SK-MEL-5 (cell line): ENCODE measurements at places on chromosomes 11 and 22. TPM values are rescaled to one million over a fixed set of nuclear protein-coding genes. Genes with fewer than 3 reads are reported as not detected.

INPP5J gene
- total RNA-seq, result 0.19 and 0.26 TPM in 2 replicates

IL10RA gene
- total RNA-seq, result not detected in 2 replicates

SCGB2A2 gene
- total RNA-seq, result not detected in 2 replicates

DNA sequence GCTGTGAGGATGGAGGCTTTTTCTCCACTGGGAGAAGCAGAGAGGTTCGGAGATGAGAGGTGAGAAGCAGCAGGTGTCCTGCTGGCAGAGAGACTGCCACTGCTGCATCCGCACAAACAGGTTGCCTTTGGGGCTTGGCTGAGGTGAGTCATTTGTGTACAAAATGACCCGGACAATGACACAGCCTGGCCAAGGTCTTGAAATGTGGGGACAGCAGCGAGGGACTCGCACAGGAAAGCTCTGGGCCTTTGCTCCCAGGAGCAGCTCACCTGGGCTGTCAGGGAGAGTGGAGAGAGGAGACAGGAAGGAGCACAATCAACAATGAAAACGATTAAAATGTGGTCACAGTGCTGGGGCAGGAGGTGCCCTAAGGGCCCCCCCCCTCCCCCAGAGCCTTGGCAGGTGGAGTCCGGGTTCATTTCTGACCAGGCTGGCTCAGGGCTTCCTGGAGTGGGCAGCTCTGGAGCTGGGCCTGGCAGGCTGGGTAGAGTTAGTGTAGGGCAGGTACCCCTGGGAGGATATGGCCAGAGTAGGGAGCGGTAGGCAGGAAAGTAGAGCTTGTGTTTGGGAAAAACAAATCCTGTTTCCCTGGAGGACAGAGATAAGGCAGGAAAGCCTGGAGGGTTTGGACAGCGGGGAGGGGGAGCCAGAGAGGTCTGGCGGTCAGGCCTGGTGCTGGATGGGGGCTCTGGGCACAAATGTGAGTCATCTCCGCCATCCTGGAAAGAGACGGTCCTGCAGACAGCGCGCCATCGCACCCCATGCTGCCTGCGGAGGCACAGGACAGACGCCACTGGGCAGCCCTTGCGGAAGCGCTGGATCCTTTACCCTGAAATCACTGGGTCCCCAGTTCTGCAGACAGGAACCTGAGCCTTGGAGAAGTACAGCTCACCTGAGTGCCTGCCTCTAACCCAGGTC, 37.8 kb upstream of the CELSR1 start:
- DNase-seq, result no peak

GRCh38 chr11:76803811-76804600, 20.9 kb downstream of the TSKU start:
- DNase-seq, result no peak

- DNase-seq, result no peak
These were observed 49.2 kb upstream of the SESN3 start for GRCh38 chr11:95279921-95280868.

- DNase-seq, result no peak
These were observed 1506.5 kb downstream of the TBC1D22A start for GRCh38 chr22:48268771-48269552.

DNA sequence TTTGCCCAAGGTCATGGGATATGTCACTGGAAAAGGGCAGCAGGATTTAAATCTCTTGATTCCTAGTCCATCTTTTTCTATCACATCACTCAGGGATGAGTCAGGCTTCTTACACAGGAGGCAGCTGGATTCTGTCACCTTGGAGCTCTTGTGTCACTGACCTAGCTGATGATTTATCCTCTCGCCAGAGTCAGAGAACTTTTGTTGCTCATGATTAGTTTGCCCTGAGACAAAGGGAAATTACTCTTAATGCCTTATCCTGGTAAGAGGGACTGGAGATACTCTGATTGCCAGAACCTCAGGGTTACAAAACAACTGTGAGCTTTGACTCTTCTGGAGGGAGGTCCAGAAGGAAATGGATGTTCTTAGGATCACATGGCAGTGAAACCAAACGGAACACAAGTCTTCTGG, 10.1 kb downstream of the COA4 start:
- DNase-seq, result no peak

DNA sequence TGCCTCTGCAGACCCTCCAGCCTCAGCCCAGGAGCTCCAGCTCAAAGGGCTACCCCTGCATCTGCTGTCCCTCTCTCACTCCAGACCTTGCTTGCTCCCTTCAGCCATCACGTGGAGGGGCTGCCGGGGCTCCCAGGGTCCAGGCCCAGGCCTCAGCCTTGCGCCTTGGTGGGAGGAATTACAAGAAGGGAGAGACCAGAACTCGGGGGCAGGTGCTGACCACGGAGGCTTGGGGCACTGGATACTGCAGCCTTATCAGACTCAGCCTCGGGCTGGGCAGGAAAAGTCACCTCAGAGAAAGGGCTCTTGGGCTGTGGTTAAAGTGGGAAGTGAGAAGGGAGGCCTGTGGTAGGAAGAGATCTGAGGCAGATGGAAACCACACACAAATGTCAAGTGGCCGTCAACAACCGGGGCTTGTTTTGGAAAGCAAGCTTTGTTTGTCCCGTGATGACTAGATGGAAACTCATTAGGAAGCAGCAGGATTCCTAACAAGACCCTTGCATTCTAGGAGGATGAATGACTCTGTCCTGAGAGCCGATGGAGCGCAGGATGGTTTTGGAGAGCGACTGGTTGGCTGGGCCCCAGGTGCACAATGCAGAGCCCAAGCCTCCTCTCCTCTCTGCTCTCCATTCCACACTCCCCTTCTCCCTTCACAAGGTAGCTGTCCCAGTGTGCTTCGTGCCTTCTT, 1321.7 kb downstream of the TBC1D22A start:
- DNase-seq, result peak; percentile 45

DNA sequence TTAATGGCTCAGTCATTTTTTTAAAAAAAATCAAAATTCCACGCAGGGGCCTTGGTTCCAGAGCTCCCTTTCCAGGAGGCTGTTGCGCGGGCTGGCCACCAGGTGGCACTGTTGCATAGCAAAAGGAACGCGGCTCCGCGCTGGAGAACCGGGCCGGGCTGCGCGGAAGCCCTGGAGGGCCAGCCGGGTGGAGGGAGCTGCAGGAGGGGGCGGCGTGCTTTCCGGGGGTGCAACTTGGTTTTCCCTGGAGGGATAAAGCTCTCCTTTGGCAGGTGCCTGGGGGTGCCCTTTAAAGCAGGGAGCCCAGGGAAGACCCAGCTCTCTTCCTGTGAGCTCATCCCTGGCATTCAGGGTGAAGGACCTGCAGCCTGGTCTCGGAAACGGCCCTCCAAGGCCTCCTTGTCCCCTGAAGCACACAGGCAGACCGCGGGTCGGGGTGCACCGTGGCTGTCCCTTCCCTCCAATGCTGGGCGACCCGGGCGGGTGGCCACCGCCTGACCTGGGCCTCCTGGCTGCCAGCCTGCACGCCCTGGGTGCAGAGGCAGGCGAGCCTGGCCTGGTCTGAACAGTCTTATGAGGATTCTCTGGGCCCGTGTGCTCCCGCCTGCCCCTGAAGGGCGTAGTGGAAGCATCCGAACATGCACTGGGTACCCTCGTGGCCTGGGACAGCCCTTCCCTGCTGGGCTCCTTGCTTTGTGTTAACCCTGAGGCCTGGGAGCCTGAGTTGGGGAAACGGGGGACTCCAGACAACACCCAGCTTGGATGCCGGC, 23.4 kb downstream of the KRTAP5-5 start:
- peak; percentile 63 for DNase-seq

DNA sequence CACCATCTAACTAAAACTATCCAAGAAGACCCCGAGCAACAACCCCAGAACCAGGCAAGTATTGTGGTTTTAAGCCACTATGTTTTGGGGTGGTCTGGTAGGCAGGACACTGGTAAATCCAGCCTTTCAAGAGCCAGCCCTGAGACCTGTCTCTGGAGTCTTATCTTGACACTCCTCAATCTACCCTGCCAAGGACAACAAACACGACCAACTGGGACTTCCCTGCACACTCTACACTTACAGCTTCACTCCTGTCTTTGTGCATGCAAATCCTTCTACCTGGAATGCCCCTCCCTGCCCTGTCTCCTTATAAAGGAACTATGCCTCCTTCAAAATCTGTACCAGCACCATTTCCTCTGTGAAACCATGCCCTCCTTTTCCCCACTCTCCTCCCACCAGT, 107.3 kb downstream of the RPL27A start:
- DNase-seq, result no peak

DNA sequence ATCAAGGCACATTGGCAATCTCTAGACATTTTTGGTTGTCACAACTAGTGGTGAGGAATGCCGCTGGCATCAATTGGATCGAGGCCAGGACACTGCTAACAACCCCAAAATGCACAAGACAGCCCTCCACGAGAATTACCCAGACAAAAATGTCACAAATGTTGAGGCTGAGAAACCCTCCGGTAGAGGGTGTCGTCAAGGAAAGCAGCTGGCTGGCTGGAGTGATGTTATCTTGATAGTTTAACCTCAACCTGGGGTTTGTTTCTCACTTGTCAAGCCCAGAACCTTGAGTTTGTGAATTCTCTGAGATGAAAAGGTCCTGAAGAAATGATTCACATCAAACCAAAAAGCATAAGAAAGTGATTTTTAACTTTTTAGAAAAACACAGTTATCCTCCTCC, 21.1 kb upstream of the TMPRSS13 start:
- DNase-seq, result peak; percentile 20

- peak; percentile 99 for DNase-seq
These were observed at the start of gene DNAL4 for GRCh38 chr22:38793721-38794466. Gene DNAL4 (minus strand): TSS chr22:38794143. CDS start chr22:38782731, 11,412 bp downstream.

GRCh38 chr11:8234425-8234821, 29.3 kb downstream of the LMO1 start:
- peak; percentile 73 for DNase-seq

DNA sequence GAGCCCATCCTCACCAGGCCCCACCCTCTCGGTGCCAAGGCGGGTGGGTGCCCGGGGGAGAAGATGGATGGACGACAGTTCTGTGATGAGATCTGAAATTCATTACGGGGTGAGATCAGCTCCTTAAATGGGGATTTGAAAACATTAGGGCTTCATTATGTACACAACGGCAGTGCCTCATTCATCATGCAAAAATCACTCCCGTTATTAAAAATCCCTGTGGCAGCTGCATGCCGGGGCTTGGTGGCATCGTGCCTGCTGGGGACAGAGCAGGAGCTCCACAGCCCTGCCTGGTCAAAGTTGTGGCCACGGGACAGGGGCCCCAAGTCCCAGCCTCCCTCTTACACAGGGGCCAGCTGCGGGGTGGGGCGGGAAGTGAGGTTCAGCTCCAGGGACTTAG, 20.2 kb downstream of the OTUB1 start:
- DNase-seq, result no peak

DNA sequence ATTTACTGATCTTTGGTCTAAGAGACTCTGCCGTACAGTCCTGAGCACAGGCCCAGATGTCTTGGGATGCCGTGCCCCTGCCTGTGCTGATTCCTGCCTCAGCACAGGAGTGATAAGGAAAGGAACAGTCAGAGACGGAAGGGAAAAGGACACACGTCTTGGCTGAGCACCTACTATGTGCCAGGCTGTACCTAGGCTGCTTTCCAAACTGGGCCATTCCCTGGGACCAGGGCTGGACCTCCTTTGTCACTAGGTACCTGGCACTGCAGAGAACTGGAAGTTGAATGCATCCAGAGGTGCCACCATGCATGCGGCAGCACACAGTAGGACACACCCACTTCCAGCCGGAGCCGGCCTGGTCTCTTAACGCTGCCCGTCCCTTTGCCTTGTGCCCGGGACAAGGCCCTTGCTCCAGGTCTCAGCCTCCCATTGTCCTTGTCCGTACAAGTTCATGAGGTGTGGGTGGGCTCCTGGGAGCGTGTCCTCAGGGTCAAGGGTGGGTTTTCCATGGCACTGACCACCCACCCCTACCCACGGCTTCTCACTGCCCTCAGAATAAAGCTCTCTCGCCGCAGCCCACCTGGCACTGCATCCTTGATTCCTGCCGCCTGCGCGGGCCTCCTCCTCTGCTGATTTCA, 1.1 kb upstream of the SSTR3 start:
- no peak for DNase-seq

DNA sequence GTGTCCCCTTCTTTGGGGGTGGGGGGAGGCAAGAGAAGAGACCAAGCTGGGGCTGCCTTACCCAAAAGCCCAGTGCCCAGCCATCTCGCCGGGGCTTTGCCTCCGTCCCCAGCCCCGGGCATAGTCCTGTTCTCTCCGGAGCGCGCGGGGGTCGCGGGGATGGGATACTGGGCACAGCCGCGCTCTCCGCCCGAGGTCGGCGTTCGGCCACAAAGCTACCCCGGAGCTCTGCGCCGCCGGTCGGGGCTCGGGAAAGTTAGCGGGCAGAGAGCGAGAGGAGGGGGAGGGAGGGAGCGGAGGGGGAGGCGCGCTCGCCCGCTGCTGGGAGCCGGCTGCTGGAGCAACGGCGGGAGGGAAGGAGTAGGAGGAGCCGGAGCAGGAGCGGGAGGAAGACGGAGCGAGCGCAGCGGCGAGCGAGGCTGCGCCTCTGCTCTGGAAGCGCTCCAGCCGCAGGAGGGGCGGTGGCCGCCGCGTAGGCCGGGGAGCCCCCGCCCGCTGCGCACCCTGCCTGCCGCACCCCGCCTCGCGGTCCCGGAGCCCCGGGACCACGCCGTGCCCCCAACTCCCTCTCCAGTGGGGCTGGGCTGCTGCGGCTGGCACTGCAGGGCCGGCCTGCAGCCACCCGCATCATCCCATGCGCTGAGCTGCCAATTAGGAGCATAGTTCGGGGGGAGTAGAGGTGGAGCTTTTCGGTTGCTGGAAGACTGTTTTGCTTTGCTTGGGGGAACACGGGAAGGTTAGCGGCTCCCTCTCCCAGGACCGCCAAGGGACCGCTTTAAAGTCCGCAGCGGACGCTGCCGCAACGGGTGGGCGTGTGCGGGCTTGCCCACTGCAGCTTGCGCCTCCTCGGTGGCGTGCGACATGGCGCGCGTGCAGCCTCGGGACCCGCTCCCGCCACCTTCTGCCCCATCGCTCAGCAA, at the start of gene SCN4B:
Gene SCN4B, minus strand, starts transcription at position 272 of the 920 bp plus-strand sequence. Its CDS starts 150 bp downstream, at position 122.
- DNase-seq, result peak; percentile 12

- no peak for DNase-seq
These were observed 23.1 kb downstream of the CSF2RB start for GRCh38 chr22:36936362-36937116.

DNA sequence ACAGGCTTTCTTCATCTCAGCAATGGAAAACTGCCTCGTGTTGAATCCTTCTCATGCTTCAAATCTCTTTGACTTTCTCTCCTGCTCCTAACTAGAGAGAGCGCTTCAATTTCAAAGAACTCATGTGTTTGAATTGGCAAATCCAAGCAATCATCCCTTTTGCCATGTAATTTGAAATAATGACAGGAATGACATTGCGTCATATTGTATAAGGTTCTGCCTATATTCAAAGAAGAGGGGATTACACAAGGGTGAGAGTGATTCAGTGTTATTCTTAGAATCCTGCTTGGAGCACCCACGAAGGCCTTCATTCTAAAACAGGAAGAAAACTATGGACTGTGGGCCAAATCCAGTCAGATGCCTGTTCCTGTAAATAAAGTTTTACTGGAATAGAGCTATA, 720.6 kb downstream of the JRKL start:
- DNase-seq, result no peak

- DNase-seq, result no peak
These were observed 6.3 kb downstream of the TMEM121B start for GRCh38 chr22:17114898-17115235.

DNA sequence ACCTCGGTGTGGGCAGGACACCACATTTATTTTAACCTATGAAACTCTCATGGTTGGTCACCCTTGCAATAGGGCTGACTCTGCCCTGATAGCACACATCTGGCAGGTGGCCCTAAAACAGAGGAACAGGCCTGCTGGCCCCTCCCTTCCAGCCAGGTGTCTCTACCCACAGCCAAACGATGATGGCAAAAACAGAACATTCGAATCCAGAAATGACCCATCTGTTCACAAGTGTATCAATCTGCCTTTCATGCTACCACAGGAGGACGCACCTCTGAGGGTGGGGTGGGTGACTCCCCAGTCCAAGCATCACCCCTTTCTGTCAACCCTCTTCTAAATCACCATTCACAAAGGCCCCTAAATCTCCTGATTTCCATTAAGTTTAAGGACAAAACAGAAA, 118.1 kb downstream of the ETS1 start:
- DNase-seq, result no peak

GRCh38 chr22:45083659-45084305, 74.0 kb upstream of the PHF21B start:
- no peak for DNase-seq
